RPMI7951 (cell line): ENCODE measurements at places on chromosomes 6 and 20. TPM values are rescaled to one million over a fixed set of nuclear protein-coding genes. Genes with fewer than 3 reads are reported as not detected.
A peak's percentile ranks its signal among the peaks of the same experiment; 100 is the strongest.

TSPO2 gene
- total RNA-seq: not detected in 2 replicates

TPBG gene
- total RNA-seq: 65.2 and 68.2 TPM in 2 replicates

ADTRP gene
- 0.48 and 0.98 TPM in 2 replicates for total RNA-seq

GPR6 gene
- total RNA-seq: not detected in 2 replicates

FLRT3 gene
- 1.4 and 1.9 TPM in 2 replicates for total RNA-seq

SLPI gene
- not detected in 2 replicates for total RNA-seq

ZBP1 gene
- not detected in 2 replicates for total RNA-seq

SLC22A23 gene
- 0.29 and 0.72 TPM in 2 replicates for total RNA-seq

CSNK2B gene
- 371 and 469 TPM in 2 replicates for total RNA-seq

DNA sequence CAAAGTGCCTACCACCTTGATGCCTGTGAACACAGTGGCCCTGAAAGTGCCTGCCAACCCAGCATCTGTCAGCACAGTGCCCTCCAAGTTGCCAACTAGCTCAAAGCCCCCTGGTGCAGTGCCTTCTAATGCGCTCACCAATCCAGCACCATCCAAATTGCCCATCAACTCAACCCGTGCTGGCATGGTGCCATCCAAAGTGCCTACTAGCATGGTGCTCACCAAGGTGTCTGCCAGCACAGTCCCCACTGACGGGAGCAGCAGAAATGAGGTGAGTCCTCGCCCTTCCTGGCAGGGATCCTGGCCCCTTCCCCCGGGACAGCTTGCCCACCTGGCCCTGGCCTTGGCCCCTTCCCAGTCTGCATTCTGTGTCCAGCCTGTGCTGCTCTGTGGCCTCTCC lies 17.9 kb downstream of the MAVS start:
- DNase-seq: no peak

DNA sequence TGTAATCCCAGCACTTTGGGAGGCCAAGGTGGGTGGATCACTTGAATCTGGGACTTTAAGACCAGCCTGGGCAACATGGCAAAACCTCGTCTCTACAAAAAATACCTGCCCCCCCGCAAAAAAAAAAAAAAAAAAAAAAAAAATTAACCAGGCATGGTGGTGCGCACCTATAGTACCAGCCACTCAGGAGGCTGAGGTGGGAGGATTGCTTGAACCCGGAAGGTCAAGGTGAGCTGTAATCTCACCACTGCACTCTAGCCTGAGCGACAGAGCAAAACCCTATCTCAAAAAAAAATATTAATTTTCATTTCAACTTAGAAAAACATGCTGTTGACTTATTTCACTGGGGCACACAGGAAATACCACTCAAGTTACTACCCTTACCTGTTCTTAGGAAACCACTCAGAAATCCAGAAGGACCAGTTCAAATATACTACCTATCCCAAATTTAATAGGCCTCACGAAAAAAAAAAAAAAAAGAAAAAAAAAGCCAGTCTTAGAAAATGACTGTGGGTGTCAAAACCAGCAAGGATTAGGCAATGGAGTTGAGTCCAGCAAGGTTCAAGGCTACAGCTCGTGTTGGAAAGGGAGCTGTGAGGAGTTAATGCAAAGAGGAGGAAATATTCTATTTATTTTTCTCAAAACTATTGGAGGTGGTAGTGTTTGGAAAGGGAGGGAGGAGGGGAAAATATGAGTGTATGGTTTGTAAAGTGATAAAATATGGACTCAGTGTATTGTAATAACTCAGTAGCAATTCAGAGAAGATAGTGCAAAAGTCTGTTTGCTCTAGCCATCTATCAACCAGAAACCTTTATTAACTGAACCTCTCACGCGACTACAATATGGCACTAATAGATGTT lies 33.9 kb upstream of the PIM1 start:
- DNase-seq: no peak

DNA sequence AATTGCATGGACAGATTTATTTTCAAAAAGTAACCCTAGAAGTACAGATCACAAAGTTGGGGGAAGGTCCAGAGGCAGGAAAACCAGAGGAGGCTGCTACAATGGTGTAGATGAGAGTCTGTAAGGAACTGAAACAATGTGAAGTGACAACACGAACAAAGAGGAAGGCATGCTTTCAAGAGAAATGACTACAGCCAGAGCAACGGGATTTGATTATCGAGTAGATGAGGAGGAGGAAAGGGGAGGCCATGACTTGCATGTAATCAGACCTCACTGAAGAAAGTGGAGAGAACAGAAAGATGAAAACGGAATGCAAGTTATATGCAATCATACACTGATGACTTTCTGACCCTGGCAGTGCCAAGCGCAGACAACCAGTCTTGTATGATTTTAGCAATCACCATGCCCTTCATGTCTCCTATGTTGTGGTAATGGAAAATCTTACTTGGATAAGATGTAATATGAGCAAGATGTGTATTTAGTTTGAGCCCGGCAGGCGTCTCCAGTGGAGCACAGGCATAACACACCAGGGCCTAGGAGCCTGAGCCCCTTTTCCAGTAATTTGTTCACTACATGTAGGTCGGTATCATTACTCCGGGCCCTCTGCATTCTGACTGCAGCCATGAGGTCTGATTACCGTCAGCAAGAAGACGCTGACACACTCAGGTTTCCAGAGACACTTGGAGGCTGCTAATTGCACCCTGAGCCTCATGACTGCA lies 34.0 kb upstream of the FAM83C start:
- DNase-seq: no peak

GRCh38 chr6:135064586-135064985 lies 10.0 kb upstream of the HBS1L start:
- no peak for DNase-seq

- peak; percentile 99 for DNase-seq
Measured at GRCh38 chr20:49230561-49231133, 11.4 kb downstream of the DDX27 start.

DNA sequence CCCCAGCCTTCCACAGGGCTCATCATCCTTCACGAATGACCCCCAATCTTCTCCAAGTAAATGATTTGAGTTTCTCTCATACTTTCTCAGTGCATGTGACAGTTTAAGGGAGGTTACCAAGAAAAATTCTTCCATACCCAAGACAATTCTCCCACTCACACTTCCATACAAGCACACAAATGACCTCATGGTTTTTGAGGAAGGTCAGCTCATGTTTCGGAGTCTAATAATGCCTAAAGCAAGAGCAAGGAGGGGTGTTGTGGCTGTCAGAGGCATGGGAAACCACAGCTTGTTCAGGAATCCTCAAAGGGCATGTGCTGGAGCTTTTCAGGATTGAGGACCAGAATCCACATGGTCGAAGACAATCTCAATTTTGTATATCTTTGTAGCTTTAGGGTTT lies 279.0 kb downstream of the MAFB start:
- peak; percentile 19 for DNase-seq

DNA sequence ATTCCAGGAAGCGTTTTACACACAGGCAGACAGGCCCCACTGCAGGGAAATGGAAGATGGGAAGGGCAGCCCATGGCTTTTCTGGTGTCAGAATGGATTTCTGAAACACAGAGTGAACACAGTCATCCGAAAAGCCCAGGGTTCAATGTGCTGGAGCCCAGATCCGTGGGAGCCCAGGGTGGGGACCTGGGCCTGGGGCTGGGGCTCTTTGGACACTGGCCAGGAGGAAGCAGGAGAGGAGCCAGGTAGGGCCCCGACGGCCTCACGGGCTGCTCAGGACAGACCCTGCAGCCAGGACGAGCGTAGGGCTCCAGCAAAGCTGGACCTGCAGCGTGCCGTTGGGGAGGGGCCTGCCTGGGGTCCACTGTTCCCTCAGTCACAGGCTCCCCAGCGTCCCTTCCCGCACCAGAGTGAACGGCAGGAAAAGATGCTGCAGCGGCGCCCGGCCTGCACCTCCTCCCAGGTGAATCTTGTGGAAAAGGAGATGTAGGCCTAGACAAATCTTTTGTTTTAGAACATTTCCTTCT lies 24.3 kb upstream of the LSM14B start:
- DNase-seq: no peak

DNA sequence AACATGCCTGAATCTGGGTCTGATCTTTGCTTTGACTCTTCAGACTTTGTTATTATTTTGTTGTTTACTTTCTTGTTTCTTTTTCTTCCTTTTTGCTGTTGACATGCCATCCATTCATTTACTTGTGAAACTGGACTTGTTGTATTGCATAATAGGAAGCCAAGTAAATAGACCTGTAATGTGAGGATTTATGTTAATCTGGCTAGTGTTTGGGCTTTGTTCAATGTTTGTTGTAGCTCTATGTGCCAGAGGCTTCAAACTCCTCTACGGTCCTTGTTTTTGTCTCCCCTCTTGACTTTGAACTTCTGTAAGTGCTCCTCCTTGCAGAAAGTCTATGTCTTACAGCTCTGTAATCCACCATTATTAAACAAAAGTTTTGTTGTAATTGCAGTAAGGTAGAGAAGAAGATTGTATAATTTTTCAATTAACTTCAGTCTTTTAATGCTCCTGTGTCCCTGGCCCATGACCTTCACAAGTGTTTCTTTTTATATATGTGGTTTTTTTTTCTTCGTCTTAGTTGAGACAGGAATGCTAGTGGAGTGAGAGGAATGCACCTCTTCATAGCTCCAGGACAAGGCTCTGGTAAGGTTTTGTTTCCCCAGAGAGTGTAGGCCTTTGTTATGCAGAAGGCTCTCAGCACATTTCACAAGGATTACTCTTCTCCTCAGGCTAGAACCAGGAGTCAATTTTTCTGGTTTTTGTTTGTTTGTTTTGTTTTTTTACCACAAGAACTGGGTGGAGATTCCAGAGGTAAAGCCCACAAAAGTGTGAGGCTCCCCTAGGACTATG lies 1061.8 kb upstream of the CITED2 start:
- DNase-seq: peak; percentile 90

DNA sequence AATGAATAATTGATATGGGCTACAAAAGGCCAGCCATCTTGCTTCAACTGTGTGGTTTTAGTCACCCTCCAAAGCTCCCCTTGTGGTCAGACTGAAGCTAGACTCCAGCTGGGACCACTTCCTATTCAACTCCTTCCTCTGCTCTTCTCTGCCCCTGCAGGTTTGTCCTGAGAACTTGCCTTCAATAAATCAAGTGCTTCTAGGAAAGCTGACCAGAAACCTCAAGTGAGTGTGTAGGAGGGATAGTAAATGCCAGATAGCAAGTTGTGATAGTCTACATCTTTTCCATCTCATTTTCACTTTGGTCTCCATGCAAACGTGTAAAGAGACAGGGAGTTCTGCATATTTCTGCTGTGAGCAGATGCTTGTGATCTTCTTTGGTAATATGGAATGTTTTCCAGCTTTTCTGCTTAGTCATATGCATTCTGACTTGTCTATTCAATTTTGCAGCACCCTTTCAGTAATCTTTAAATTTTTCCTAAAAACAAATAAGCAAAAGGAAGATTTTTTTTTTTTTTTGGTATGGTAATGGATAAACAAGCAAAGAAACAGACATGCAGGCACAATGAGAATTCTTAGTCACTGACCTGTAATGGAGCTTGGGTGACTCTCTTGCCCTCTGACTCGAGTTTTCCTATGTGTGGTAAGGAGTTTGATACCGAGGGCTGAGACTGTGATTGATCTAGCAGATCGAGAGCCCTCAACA lies 201.3 kb upstream of the BTBD3 start:
- DNase-seq: peak; percentile 32

GRCh38 chr6:69866351-69866769 lies at the start of gene COL19A1:
Gene COL19A1, plus strand, starts transcription at chr6:69866556. Its CDS starts 13,012 bp downstream, at chr6:69879568.
- no peak for DNase-seq

- no peak for DNase-seq
Measured at GRCh38 chr6:145036236-145036635, 699.1 kb downstream of the EPM2A start.

GRCh38 chr6:18963439-18963838 lies 576.3 kb downstream of the RNF144B start:
- DNase-seq: no peak

GRCh38 chr6:108831104-108831503 lies 17.1 kb upstream of the ARMC2 start:
- peak; percentile 85 for DNase-seq

GRCh38 chr20:853406-853996 lies 20.0 kb downstream of the FAM110A start:
- DNase-seq: no peak

- no peak for DNase-seq
Measured at GRCh38 chr20:22489626-22490286, 94.6 kb downstream of the FOXA2 start.

GRCh38 chr6:28789553-28790083 lies 134.2 kb downstream of the TRIM27 start:
- peak; percentile 60 for DNase-seq

- no peak for DNase-seq
Measured at GRCh38 chr20:20491110-20491783, 123.3 kb downstream of the INSM1 start.

- no peak for DNase-seq
Measured at GRCh38 chr6:11333132-11333849, 100.8 kb upstream of the NEDD9 start.

GRCh38 chr6:321536-322258 lies 29.4 kb downstream of the DUSP22 start:
- no peak for DNase-seq

DNA sequence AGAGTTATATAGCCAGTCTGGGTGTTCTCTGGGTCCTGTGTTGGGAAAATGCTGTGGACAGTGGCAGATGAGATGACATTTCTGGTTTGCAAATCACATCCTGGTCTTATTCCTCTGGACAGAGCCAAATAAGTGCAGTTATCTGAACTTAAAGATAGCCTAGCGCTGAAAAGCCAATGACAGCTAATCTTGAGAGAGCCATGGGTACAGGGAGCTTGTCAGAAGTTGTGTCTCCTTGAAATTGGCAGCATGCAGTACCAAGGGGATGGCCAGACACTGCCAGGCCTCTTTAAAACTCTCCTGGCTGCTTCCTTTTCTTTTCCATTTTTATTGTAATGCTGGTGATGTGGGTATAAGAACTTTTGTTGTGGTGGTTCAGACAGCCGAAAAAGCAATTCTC lies 362.5 kb downstream of the FARS2 start:
- no peak for DNase-seq

DNA sequence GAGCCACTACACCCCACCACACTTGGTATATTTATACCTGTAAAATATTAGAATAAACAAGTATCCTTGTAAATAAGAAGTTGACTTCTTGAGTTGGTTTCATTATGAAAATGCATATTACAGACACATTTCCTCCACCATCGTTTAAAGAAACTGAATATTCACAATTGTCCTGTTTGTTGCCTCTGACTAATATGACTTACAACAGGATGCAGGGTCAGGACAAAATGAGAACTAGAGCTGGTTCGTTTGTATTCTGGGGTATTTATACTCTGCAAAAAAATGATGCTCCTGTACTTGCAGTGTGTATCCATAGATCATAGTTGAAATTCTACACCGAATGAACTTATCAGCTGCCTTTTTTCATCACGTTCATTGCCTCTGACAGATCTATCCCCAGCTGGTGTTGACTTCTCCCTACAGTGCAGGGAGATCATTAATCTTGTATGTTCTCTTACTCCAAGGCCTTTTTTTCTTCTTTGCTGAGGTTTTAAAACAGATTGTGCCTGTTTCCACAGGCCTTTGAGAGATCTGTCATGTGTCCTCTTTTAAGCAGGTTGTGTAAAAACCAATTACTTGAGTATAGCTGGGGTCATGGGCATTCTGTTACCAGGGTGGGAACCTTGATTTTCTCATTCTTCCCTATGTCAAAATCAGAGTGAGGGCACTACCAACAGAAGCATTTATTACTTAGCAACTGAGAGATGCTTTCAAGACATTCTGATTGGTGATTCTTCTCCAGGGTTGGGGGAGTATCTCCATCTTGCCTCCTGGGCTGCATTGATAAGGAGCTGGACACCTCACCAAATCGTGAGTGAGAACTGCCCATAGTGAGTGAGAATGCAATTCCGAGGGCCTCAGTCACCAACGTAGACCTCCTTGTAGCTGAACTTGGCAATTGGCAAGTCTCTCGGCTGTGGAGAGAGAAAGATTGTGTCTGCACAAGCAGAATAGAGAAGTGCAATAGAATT lies 78.8 kb upstream of the CD83 start:
- DNase-seq: no peak

- no peak for DNase-seq
Measured at GRCh38 chr6:138975815-138976214, 12.2 kb downstream of the REPS1 start.
